Spleen (tissue), 13 donors: ENCODE measurements at places on chromosomes 13 and 19. TPM values are rescaled to one million over a fixed set of nuclear protein-coding genes. Genes with fewer than 3 reads are reported as not detected.

Gene CEACAM20
- total RNA-seq = not detected

Gene ZNF724
- 6.8 TPM for total RNA-seq

Gene SMAD9
- 1.7 TPM for total RNA-seq

Gene CAMSAP3
- 1.3 TPM for total RNA-seq

Gene PCDH9
- 1.8 TPM for total RNA-seq
